ENCODE measurements at places on chromosomes 6 and 20.

DNA sequence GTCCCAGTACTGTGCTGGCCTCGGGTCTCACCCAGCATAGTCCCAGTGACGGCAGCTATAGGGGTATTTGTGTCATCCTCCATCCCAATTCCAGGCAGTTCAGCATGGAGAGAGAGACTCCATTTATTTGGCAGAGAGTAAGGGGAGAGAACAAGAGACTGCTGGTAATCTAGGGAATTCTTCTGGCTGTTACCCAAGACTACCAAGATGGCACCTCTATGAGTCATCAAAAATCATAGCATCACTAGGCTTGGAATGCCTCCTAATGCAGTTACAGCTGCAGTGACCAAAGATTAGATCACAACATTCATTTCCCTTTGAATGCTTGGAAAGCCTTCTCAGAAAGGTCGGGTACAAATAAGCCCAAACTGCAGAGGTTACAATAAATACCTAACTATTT is 660.4 kb upstream of the FLRT3 start:
- DNase-seq, result no peak

- DNase-seq, result no peak
Observed at GRCh38 chr20:47062226-47062890, 167.7 kb downstream of the EYA2 start.

DNA sequence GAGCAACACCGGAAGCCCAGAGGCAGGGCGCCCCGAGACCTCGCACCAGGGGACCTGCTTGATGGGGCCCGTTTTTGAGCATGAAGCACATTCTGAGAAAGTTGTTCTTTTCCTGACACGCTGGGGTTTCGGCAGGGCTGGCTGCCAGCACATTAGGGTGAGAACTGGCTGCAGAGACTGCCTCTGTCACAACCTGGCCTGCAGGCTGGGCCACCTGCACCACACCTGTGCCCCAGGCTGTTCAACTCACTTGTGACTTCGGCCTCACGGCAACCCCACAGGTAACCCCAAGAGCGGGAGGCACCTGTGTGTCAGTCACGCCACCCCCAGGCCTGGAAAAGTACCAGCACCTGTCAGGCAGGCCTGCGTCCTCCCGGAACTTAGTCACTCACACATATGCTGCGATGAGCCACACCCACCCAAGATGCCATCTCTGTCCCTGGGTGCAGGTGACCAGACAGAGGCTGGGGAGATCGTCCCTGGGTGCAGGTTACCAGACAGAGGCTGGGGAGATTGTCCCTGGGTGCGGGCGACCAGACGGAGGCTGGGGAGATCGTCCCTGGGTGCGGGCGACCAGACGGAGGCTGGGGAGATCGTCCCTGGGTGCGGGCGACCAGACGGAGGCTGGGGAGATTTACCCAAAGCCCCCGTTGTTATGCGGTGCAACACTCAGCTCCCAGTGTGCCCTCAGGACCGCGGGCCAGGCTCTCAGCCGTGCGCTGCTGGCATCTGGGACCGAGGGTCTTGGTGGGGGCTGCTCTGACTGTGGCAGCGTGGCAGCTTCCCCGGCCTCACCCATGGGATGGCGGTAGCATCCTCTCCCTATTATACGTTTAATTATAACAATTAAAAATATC is 82.5 kb upstream of the BHLHE23 start:
- no peak for DNase-seq

DNA sequence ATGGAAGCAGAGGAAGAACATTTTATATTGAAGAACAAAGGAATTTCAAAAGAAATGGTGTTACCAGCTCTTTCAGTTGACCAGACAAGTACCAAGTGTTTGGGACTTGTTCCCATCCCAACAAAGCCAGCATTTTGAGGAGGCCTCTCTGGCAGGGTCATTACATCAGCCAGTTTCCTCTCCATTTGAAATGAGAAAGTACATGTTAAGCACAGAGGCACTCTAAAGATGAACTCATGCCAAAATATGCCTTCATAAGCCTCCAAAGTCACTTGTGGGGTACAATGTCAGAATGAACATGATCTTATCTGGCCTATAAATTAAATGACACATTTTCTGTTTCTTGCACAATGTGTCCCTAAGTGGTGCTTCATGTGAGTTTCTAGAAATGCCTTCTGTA is 223.9 kb downstream of the PRL start:
- DNase-seq, result no peak

- DNase-seq, result no peak
Observed at GRCh38 chr6:57127763-57128162, 37.8 kb downstream of the ZNF451 start.

- DNase-seq, result no peak
Observed at GRCh38 chr20:58718729-58719128, 26.1 kb downstream of the NPEPL1 start.

GRCh38 chr6:117215353-117216090 is 49.8 kb upstream of the VGLL2 start:
- no peak for DNase-seq

DNA sequence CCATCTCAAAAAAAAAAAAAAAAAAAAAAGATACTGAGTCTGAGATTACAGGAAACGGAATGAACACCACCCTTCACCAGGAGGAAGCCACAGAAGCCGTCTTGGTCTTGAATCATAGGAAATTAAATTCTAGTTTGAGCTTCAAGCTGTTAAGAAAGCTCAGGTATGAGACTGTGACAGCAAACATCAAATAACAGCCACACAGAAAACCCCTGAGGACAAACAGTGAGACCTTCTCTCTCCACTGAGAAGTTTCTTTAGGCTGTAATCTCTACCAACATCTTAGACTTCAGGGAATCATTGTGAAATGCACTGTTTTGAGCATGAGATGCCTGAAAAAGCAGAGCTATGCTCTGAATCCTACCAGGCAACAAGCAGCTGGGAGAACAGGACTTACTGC is 30.8 kb downstream of the PDE10A start:
- no peak for DNase-seq

- DNase-seq, result no peak
Observed at GRCh38 chr20:58871533-58872102, 19.1 kb downstream of the GNAS start.

DNA sequence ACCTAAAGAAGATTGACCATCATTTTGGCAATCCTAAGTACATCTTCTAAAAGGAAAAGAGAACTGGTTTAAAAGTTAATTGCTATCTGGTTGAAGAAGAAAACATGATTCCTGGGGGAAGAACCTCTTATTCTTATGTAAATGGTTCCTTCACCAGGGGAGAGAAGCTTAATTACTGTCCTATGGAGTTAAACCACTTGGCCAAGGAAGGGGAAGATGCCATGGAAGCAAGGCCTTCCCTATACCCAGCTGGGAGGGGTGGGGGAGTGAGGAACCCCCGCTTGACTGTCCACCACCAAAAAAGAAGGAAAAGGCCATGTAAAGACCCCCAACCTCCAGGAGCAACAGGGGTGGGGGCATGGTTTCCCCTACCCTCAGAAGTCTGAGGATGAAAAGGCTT is 962.1 kb downstream of the GRIK2 start:
- no peak for DNase-seq

GRCh38 chr6:12081771-12082170 is 69.7 kb downstream of the HIVEP1 start:
- no peak for DNase-seq

GRCh38 chr6:88989215-88989614 is 25.8 kb upstream of the RNGTT start:
- DNase-seq, result no peak

DNA sequence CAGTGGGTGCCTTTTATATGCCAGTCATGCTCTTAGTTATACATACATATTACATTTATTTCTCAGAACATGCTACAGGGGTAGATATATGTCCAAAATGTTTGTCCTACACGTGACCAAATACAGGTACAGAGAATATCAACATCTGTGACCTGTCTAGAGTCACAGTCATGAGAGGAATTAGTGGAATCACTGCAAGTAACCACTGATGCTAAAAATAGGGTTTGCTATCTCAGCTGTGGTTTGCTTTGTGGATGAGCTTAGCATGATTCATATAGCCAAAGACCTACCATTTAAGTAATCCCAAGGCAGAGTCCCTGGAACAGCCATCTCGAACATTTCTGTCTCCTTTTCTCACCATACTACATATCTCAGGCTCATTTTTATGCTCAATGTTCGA is 32.3 kb downstream of the GSTA3 start:
- no peak for DNase-seq

GRCh38 chr20:10192171-10192570 is 26.5 kb upstream of the SNAP25 start:
- no peak for DNase-seq

- no peak for DNase-seq
Observed at GRCh38 chr6:10540073-10540746, 19.1 kb downstream of the GCNT2 start.

- no peak for DNase-seq
Observed at GRCh38 chr6:89711801-89712200, 73.3 kb upstream of the LYRM2 start.

DNA sequence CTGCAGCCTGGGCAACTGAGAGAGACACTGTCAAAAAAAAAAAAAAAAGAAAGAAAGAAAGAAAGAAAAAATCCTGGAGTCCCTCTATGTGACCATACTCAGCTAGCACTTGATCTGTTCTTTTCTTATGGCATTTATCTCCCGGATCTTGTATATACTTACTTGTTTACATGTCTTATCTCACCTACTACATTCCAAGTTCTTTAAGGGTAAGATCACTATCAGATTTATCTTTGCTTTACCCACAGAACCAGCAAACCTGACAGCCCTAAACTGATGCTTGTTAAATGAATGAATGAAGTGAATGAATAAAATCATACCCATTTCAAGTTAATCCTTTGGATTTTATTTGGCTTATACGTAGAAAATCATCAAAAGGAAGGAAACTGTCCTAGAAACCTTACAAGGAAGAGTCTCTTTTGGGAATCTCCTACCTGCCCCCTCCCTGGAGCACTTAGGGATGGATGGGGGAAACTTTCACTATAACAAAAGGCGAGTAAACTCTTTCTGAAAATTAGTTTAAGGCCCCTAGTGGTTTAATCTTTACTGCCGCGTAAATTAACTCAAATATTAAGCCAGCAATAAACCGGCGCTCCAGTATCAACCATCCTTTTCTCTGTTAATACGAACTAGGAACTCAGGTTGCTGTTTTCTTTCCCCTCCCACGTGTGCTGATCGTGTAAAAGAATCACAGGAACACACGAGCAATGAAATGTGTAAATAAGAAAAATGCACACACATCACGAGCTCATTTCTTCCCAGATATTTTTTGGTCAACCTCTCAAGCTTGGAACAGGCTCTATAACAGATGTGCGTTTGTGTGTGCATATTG is 1.3 kb upstream of the UTRN start:
- no peak for DNase-seq

GRCh38 chr6:116666869-116667268 is 1.7 kb downstream of the ZUP1 start:
- DNase-seq, result no peak

DNA sequence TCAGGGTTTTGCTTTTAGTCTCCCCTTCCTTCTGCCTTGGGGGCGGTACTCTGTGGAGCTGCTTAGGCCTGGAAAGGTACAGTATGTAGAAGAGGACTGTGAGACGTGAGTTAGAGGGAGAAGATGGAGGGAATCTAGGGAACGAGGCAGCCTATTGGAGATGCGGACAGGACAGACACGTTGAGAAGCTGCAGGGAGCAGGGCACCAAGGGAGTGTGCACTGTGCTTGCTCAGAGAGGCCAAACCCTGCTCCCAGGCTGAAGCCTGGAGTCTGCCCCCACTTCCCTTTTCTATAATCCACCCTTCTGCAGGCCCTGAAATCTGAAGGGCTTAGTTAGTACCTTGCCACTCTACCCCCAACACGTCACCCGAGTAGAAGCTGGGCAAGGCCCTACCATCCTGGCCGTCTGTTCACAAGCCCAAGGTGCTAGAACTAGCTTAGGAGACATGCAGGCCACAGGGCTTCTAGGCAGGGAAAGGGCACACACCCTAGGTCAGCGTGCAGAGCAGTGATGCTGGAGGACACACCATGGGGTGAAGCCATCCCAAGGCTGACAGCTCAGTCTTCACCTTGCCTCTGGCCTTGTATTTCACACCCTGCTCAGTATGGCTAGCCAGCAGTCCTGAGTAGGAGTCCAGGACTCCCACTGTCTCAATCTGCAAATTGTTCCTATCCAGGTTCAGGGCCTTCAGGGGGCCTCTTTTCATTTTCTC is 6.9 kb downstream of the TP53INP2 start:
- DNase-seq, result no peak

GRCh38 chr6:145815309-145816274 is 997 bp upstream of the FBXO30 start:
- DNase-seq, result no peak

GRCh38 chr20:13442986-13443385 is 195.7 kb downstream of the TASP1 start:
- DNase-seq, result no peak

Measured in NCI-H1048 (cell line).